B cell (primary cell): ENCODE measurements at places on chromosomes 3 and 15.
A peak's percentile ranks its signal among the peaks of the same experiment; 100 is the strongest.

DNA sequence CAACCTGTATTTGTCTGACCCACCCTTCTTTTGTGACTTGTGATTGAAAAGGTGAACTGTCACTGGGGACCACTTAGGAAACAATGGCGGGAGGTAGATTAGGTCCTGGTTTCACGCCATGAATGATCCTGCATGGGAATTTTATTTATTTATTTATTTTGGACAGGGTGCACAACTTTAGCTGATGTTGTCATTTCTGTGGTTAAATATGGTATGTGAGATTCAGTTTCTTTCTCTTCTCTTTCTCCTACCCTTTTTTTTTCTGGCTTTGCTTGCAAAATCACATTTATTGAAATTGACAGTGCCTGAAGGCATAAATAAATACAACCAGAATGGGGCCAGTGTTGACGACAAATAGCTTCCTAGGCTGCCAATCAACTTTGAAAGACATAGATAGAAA is 18.0 kb upstream of the HTR3E start:
- no peak for DNase-seq

DNA sequence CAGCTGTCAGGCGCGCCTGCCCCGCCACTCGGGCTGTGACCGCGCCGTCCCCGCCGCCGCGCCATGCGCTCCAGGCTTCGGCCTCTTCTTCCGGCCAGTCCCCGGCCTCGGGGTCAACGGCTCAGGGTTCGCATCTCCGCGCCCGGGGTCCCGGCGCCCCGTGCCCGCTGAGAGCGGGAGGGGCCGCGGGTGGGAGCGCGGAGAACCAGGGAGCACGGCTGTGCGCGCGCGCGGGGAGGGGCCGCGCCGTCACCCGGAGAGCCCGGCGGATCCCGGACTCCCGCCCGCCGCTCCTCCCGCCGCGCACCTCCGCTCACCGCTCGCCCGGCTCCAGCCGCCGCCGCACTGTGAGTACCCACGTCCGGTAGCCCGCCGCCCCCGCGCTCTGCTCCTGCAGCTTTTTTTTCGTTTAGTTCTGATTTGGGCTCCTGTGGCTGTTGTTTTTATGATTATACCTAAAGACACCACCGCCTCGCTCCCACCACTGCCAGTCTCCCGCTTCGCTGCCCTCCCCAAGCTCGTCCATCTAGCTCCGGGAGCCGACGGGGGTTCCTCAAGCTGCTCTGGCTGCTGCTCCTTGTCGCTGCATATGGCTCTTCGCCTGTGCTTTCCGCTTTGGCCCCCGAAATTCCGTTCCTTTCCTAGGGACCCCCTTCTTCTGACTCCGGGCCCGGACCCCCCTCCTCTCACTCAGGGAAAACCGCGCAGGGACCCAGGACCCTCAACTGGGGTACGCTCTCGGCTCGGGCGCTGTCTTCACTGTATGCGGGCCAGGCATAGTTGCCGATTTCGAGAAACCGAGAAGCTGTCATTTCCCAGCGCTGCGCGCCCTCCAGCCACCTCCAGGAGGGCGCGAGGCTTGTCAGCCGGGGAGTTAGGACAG is 1.8 kb upstream of the SKOR1 start:
- DNase-seq, result peak; percentile 61

DNA sequence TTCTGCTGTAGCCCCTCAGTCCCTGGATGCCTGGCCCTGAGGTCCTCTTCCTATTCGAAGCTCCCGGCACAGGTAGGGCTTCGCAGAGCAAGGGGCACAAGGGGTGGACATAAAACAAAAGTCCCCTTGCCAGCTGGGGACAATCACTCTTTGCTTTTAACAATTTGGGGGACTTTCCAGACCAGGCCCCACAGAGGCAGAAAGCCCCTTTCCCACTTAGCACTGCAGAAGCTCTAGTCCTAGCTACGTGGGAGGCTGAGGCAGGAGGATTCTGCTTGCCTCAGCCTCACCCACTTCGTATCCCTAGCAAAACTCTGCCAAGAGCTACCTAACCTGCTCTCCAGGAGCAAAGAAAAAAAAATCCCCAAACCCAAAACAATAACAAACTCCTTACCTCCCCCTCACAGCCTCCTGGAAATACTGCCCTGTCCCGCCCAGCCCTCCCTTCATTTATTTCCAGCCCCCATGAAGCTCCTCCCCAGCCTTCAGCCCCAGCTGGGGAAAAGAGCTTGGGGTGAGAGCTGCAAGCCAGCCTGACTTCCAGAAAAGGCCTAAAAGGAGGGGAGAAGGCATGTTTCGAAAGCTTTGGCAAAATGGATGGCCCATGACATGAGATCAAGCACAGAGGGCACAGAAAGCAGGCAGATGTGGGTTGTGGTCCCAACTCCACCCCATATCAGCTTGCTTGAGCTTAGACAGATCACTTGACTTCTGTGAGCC is at the start of gene CIDEC:
Gene CIDEC, minus strand, starts transcription at position 424 of the 720 bp plus-strand sequence. CDS start 1,767 bp downstream, outside the sequence.
- DNase-seq, result no peak

- DNase-seq, result peak; percentile 50
Measured at GRCh38 chr15:101641894-101642293, 10.3 kb downstream of the TM2D3 start.

DNA sequence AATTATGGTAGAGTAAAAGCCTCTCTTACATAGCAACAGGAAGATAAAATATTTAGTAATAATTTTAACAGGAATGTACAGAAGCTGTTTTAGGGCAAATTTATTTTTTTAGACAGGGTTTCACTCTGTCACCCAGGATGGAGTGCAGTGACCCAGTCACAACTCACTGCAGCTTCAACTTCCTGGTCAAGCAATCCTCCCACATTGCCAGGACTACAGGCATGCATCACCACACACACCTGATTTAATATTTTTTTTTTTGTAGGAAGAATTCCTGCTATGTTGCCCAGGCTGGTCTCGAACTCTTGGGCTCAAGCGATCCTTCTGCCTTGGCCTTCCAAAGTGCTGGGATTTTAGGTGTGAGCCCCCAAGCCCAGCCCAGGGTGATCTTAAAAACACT is 61.1 kb downstream of the PCCB start:
- DNase-seq, result no peak

DNA sequence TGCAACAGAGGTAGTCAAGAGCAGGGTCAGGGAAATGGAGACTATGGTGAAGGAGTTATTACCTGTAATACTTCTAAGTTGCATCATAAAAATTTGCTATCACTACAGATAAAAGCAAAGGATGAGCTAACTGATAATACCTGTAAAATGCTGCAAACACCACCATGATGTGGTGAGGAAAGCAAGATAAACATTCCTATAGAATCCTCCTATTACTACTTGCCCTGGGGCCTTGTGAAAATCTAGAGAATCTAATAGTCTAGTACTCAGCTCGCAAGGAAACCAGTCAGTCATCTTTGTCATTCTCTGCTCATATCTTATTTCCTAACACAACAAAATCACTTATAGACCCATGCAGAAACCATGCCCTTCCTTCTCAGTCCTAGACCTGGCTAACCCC is 899.8 kb downstream of the FHIT start:
- no peak for DNase-seq
